ENCODE measurements at places on chromosomes 3 and 15. TPM values are rescaled to one million over a fixed set of nuclear protein-coding genes. Genes with fewer than 3 reads are reported as not detected.
A peak's percentile ranks its signal among the peaks of the same experiment; 100 is the strongest.

- DNase-seq = no peak
Measured at GRCh38 chr3:150275941-150276340, 132.2 kb upstream of the TSC22D2 start.

GRCh38 chr3:105527949-105528348 lies 161.2 kb downstream of the ALCAM start:
- DNase-seq = no peak

DNA sequence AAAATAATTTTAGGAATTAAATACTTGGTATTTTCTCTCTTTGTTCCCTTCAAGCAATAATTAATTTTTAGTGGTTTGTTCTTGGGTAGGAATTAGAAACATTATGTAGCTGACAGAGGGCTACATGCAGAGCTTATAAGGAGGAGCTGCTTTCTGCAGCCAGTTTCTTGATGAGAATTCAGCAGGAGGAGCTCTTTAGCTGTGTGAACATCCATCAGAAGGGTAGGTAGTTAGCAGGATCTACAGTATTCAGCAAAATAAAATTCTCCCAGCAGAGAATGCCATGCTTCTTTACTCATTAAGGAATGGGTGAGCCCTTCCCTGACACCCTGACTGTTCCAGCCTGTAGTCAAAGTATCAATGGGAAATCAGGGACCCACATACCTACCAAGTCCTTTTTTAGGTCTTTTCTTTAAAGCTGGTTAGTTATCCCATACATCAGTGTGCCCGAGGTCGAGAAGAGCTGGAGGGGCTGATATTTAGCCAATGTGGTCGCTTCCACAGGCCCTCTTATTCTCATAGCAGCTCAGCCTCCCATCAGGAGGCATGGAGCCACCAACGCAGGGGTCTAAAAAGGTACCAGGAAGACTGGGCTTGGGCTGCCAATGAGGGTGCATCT lies 54.0 kb downstream of the KCNAB1 start:
- no peak for DNase-seq

GRCh38 chr3:58539626-58540025 lies 2.6 kb upstream of the ACOX2 start:
- no peak for DNase-seq

- no peak for DNase-seq
Measured at GRCh38 chr3:55963601-55964000, 476.5 kb upstream of the WNT5A start.

DNA sequence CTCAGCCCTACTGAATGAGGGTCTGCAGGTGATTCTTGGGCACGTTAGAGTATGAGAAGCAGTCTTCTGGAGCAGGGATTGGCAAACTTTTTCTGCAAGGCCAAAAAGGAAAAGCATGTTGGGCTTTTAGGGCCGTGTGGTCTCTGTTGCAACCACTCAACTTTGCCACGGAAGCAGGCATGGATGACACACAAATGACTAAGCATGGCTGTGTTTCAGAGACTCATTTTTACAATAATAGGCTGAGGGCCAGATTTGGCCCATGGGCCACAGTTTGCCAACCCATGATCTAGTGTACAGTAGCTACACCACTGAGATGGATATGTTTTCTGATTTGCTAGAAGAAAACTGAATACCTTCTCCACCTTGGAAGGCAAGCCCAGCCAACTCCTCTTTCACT lies 66.1 kb upstream of the PRICKLE2 start:
- no peak for DNase-seq

DNA sequence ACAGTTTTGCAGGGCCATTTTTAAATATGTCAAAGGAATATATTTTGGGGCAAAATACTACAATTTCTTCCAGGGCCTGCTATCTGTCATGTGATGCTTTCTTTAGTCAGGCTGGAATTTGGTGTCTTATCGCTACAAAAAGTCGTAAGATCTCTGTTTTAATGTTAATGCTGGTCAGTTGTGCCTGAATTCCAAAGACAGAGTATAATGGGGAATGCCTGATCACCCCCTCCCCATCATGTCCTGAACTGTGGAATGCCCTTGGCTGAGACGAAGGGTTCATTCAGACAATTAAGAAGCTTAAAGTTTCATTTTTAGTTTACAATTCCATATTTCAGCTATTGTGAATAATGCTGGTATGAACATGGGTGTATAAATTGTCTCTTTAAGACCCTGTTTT lies 203.0 kb downstream of the TBC1D5 start:
- no peak for DNase-seq

GRCh38 chr3:4493014-4493940 lies at the start of gene ITPR1:
Gene ITPR1, plus strand, starts transcription at chr3:4493348. Its CDS starts 23,144 bp downstream, at chr3:4516492.
- peak; percentile 98 for DNase-seq

- no peak for DNase-seq
Measured at GRCh38 chr3:115862849-115863248, 239.5 kb downstream of the GAP43 start.

DNA sequence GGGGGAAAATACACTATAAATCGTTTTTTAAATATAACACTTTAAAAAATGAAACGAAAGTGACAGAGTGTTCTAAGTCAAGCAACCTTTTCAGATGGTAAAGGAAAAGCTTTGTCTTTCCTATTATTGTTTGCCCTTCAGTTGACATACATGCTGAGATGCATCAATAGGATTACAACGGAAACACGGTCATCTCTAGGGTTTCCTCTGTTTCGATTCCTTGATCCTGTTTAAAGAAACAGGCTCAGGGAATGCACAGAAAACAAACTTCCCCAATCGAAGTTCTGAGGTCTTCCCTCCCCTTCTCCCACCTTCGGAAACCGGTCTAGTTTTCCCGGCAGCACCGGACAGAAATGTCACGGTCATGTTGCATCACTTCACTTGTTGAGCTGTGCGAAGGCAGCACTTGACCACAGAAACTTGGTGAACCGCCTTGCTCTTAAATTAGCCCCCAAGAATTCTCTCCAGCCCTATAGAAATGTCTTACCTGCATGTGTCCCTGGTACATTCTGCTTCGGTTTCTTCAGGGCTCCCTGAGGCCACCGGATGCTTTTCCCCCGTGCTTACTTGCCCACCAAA lies 556 bp downstream of the PEX5L start:
- no peak for DNase-seq

DNA sequence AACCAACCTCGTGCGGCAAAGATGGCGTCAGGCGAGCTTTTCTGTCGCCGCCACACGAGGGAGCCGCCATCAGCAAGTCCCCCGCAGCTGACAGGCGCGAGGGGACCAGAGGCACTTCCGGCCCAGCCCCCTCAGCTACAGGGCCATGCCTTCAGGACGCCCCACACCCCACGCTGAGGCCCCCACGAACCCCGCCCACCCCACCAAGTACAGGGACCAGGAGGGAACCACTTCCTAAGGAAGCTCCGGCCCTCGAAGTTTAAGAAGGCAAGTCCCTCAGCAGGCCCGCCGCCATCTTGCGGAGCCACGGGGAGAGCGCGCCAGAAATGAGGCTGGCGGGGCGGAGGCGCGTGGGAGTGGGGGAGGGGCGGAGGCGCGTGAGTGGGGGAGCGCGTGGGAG lies 790 bp downstream of the DAZL start:
- no peak for DNase-seq

GRCh38 chr3:121796970-121797369 lies 37.9 kb downstream of the IQCB1 start:
- no peak for DNase-seq

GRCh38 chr15:65666257-65666656 lies 44.5 kb downstream of the SLC24A1 start:
- DNase-seq = no peak

DNA sequence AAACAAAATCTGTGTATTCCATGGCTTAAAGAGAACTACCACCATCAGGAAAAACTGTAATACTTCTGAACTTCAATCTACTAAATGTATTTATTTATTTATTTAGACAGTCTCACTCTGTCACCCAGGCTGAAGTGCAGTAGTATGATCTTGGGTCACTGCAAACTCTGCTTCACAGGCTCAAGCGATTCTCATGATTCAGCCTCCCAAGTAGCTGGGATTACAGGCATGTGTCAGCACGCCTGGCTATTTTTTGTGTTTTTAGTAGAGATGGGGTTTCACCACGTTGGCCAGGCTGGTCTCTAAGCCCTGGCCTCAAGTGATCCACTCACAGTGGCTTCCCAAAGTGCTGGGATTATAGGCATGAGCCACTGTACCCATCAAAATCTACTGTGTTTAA lies 202.3 kb upstream of the POU1F1 start:
- no peak for DNase-seq

GRCh38 chr3:118628704-118629341 lies 405.8 kb downstream of the IGSF11 start:
- no peak for DNase-seq

GRCh38 chr15:77266708-77267386 lies 153.1 kb downstream of the PEAK1 start:
- DNase-seq = no peak

- no peak for DNase-seq
Measured at GRCh38 chr3:135090020-135090717, 295.1 kb downstream of the EPHB1 start.

GRCh38 chr3:98745718-98746117 lies 17.4 kb upstream of the ST3GAL6 start:
- DNase-seq = no peak

- DNase-seq = no peak
Measured at GRCh38 chr3:4999531-5000184, 20.4 kb downstream of the BHLHE40 start.

GRCh38 chr15:87843312-87843711 lies 413.2 kb downstream of the NTRK3 start:
- DNase-seq = no peak

DNA sequence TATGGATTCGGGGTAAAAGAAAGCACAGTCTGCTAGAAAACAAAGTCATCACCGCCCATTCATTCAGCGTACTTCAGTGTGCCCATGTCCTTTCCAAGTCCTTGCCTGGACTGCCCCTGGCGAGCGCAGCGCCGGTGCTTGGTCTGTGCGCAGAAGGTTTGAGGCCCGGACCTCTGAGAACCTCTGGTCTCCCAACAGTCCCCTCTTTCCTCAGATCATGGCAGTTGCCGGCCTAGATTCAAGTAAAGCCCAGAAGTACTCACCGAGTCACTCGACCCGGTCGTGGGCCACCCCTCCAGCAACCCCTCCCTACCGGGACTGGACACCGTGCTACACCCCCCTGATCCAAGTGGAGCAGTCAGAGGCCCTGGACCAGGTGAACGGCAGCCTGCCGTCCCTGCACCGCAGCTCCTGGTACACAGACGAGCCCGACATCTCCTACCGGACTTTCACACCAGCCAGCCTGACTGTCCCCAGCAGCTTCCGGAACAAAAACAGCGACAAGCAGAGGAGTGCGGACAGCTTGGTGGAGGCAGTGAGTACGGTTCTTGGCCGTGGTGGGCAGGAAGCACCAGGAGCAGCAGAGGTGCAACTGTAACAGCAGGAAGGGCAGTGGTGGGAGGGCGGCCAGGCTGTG lies 36.3 kb downstream of the CHDH start:
- no peak for DNase-seq

GRCh38 chr15:89803941-89804800 lies 10.5 kb downstream of the ANPEP start:
- DNase-seq = no peak

GRCh38 chr3:82520846-82521245 lies 759.4 kb upstream of the GBE1 start:
- no peak for DNase-seq

GRCh38 chr15:90219421-90220141 lies 14.2 kb downstream of the CIB1 start:
- DNase-seq = peak; percentile 66

DNA sequence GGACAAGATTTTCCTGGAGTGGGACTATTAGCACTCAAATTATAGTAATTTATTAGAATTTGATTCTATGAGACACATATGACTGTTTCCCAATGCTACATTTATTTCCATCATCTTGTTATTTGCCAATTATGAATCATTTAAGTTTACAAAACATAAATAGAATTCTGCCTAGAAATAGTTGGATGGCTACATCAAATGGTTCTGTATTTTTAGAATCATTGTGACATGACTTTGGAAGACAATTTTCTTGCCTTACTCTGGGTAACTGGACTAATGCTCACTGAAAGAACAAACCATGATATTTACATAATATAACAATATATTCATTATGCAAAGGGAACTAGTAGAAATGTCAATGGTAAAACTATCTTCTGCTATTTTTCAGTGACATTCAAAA lies 173.5 kb downstream of the ZIC1 start:
- no peak for DNase-seq

DNA sequence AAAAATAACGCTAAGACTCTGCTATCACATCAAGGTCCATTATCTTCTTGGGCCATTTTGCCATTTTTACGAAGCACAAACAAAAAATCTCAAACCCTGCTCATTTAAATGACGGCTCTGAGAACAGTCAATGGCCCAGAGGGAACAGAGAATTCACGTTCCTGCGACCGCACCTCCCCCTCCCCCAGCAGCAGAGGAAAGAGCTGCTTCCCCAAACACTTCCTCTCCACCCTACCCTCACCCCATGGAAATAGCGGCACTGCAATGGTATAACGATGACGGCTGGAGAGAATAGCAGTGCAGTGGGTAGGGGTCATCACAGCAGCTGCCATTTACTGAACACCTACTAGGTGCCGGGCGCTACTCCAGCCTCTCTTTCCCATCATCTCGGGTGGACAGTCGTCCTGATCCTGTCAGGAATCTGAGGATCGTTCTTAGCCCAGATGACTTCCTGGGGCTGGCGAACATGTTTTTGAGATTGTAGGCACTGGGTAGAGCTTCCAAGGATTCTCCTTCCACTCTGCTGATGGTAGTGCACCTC lies 113.3 kb downstream of the IQSEC1 start:
- DNase-seq = no peak

DNA sequence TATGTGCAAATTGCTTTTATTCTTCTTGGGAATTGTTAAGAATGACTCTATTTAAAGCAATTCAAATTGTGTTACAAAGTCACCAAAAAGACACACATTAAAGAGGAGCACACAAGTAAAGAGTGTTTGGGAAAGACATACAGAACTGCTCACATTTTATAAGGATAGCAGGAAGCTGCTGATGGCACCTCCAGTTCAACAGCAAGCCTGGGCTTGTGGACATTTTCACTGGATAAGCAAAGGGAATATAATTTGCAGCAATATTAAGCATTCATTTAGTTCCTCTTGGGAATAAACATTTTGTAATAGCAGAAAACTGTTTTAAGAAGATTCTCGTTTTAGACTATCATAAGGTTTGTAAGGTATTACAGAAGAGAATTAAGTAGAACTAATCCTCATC lies 1271.9 kb downstream of the ZPLD1 start:
- DNase-seq = no peak

- DNase-seq = no peak
Measured at GRCh38 chr3:67067251-67067650, 69.1 kb downstream of the KBTBD8 start.

The SERPINI2 gene
- not detected for total RNA-seq

The SLC24A5 gene
- not detected for total RNA-seq

The EOMES gene
- total RNA-seq = 0.13 TPM

The FYTTD1 gene
- 28.8 TPM for total RNA-seq

The GRK7 gene
- 0.08 TPM for total RNA-seq

The CYP1A2 gene
- total RNA-seq = not detected

The GPR171 gene
- 0.46 TPM for total RNA-seq

The STXBP5L gene
- 35.8 TPM for total RNA-seq

The GABRG3 gene
- not detected for total RNA-seq

The PFKFB4 gene
- total RNA-seq = 6.5 TPM

The CD80 gene
- 0.11 TPM for total RNA-seq

The CASR gene
- total RNA-seq = 0.36 TPM

The NAALADL2 gene
- total RNA-seq = 13.9 TPM

The PPM1L gene
- total RNA-seq = 10.2 TPM

The GOLGA8T gene
- total RNA-seq = 0.87 TPM

The CDCP1 gene
- total RNA-seq = 0.30 TPM

The MITF gene
- 24.9 TPM for total RNA-seq

The OR5K1 gene
- not detected for total RNA-seq

The OXTR gene
- total RNA-seq = 7.5 TPM

The IGSF10 gene
- 44.3 TPM for total RNA-seq

The PPARG gene
- total RNA-seq = 12.8 TPM
